ENCODE measurements at places on chromosomes 11 and 22.

- no peak for DNase-seq
These were observed 38.9 kb downstream of the NTM start for GRCh38 chr11:131409345-131409744.

GRCh38 chr11:102347462-102348370 is 702 bp downstream of the BIRC2 start:
- no peak for DNase-seq

DNA sequence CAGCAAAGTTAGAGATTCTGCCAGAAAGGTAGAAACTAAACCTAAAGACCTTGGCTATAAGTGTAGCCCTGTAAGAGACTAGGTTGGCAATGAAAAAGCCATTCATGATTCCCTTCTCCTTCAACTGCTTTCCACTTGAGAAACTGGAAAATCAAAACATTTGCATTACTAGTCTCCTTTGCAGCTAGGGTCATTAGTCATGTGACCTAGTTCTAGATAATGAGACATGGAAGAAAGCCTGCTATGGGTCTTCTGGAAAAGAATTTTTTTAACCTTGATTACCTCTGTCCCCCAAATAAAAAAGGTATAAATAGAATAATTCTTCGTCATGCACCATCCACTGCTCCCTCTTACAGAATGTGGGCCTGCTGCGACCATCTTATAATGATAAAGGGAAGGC is 80.1 kb downstream of the SOX6 start:
- DNase-seq, result no peak

DNA sequence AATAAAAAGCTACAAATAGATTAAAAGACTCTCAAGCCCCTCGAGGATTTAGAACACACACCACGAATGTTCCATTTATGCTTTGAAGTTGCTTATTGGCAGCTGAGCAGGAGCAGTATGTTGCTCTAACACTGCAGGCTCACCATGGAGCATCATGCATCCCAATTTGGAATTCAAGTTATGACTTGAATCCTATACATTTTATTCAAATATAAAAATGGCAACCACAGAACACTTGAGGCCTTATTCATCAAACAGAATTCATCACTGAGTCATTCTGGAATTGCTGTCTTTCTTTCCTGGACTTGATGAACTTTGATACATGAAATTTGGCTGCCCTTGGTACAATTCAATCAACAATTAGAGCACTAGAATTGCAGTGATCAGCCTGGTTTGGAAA is 24.5 kb upstream of the BLID start:
- no peak for DNase-seq

DNA sequence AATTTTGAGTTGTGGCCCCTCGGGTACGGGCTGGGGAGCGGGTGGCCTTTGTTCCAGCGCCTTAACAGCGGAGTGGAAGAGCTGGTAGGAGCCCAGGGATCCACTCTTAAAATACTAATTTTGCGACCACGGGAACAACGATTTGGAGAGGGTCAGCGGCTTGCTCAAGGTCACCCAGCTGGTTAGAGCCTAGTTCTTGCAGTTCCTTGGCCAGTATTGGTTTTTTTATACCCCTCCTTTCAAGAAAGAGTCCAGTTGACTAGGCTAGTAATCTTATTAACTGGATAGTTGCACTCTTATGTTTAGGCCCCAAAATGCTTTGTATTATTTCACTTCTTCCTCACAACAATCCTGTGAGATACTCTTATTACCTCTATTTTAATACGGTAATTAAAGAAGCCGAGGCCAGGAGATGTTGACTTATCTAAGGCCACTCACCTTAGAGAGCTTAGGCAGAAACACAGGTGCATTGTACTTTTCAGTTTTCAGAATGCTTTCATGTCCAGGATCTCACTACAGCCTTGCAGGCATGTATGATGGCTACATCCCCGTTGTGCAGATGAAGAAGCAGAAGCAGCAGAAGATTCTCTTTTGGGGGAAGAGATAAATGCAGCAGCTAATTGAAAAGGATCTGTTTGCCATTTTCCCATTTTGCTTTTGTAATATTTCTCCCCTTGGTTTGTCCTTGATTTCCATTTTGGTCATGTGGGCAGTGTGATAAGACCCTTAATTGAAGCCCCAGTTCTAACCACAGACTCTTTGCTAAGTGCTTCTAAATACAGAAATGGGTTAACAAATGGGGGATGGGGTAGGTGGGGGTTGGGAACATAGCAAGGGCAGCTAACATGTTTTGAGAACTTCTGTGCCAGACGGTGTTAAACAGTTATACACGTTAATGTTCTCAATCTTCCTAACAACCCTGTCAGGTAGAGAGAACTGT is 1.4 kb downstream of the SREBF2 start:
- DNase-seq, result no peak

DNA sequence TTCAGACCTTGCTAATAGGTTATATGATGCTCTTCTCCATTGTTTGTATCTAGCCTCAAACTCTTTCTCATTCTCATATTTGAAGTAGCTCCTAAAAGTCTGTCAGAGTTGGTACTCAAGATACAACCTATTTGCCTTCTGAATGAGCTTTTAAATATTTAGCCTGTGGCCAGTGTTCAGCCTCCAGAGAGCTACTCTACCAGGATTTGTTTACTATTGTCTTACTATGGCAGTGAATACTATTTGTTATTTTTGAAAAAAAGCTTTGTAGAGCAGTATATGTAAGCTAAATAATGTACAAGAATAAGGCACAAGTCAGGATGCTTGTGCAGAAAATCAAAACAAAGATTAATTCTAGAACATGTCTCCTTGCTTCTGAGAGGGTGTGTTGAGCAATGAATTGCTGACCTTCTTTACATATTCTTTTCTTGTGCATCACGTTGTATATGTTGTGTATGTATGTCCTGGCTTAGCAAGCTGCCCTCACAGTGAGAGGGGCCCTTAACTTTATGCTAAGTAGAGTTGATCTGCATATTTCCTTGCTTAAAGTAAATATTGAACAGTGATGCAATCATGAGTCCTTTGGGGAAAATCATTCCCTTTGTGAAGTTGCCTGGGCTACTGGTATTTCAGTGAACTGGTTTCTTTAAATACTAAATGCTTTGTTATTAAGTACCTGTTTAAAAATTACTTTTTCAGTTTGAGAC is 438.0 kb downstream of the LUZP2 start:
- DNase-seq, result no peak

DNA sequence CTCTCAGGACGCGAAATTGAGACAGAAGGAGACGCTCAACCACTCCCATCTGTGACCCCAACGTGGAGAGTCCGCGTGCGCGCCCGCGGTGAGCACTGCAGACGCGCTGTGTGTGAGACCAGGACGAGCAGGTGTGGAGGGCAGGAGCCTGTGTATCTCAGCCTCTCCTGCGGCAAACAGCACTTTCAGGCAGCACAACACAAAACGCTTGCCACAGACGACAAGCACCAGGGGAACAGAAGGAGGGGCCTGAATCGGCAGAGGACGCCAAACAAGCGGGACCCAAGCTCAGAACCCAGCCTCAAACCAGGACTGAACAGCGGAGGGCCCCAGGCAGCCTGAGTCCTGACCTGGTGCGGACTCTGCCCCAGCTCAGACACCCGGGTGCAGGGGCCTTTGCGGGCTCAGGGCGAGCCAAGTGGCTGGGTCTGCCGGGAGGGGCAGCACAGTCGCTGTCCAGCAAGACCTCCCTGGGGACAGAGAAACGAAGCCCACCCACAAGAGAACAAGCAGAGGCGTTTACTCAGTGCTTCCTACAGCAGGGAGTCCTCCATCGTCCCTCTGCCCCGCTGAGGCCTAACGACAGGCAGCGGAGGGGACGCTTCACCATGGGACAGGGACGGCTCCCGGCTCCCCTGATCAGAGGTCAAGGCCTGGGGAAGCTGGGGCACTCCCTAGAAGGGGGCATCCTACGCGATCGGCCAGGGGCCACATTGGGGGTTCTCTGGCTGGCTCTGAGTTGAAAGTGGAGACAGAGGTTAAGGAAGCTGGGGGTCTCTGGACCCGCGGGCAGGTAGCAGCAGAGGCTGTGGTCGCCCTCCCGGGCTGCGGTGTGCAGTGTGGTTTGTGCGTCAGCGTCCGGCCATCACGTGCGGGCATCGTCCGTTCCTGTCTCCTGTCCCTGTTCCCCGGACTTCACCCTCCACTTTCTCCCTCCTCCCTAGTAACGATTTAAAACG is 560.8 kb downstream of the BRD1 start:
- no peak for DNase-seq

- no peak for DNase-seq
These were observed 4.1 kb downstream of the CASP4 start for GRCh38 chr11:104964247-104964646.

DNA sequence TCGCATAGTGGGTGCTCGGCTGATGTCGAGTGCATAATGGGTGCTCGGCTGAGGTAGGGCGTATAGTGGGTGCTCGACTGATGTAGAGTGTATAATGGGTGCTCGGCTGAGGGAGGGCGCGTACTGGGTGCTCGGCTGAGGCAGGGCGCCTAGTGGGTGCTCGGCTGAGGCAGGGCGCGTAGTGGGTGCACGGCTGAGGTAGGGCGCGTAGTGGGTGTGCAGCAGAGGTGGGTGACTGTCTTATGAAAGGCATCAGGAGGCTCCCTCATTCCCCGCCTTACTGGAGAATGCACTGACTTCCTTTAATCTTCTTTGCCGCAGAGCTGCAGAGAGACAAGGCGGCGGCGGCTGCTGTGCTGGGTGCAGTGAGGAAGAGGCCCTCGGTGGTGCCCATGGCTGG is 33.8 kb downstream of the ARHGAP8 start:
- no peak for DNase-seq

GRCh38 chr11:70802185-70802584 is 403.9 kb downstream of the CTTN start:
- no peak for DNase-seq

GRCh38 chr22:32579529-32580220 is 105.1 kb downstream of the FBXO7 start:
- no peak for DNase-seq

- DNase-seq, result no peak
These were observed 7.1 kb upstream of the CD44 start for GRCh38 chr11:35131886-35132285.

GRCh38 chr11:41323446-41323845 is 136.0 kb downstream of the LRRC4C start:
- DNase-seq, result no peak

DNA sequence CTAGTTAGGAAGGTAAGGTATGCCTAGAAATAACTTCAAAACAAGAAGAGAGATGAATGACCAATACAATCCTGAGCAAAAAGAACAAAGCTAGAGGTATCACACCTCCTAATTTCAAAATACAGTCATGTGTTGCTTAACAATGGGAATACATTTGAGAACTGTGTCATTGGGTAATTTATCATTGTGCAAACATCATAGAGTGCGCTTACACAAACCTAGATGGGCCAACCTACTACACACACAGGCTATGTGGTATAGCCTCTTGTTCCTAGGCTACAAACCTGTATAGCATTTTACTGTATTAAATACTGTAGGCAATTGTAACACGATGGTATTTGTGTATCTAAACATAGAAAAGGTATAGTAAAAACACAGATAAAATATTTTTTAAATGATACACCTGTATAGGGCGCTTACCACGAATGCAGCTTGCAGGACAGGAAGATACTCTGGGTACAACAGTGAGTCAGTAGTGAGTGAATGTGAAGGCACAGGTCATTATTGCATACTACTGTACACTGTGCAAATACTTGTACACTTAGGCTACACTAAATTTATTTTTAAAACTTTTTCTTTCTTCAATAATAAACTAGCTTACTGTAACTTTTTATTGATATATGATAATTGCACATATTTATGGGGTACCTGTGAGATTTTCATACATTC is 48.2 kb downstream of the STK33 start:
- DNase-seq, result no peak

DNA sequence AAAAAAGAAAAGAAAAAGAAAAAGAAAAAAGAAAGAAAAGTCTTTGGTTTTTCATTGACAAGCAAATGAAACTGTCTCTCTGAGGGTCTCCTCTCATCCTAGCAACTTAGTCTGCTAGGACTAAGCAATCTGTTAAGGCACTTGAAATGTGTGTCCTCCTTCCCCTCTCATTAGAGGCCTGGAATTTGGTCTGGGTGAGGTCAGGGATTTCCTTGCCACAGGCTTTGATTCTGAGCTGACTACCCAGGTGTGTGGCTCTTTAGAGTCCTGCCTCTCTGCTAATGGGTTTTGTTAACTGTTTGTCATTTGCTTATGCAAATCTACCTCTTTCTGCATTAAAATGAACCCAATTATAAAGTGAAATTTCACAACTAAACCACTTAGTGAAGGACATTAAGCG is 18.3 kb upstream of the PKNOX2 start:
- DNase-seq, result no peak

GRCh38 chr11:13168271-13168670 is 109.3 kb upstream of the BMAL1 start:
- DNase-seq, result no peak

DNA sequence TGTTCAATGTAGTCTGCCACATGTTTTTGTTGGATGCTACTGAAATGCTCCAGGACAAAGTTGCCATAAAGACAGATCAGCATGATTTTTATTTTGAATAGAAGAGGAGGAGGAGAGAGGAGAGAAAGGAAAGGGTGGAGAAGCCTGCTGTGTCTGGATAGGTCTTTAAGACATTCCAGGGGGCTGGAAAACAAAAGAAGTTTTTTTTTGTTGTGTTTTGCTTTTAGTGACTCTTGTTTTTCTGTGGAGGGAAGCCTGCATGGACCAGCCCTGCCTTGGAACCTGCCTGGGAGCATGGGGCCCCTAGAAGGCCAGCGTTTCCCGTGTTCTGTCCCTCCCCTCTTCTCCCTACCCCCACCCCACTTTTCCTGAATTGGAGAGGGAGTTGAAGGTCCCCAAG is 2.3 kb downstream of the TSPAN18 start:
- no peak for DNase-seq

DNA sequence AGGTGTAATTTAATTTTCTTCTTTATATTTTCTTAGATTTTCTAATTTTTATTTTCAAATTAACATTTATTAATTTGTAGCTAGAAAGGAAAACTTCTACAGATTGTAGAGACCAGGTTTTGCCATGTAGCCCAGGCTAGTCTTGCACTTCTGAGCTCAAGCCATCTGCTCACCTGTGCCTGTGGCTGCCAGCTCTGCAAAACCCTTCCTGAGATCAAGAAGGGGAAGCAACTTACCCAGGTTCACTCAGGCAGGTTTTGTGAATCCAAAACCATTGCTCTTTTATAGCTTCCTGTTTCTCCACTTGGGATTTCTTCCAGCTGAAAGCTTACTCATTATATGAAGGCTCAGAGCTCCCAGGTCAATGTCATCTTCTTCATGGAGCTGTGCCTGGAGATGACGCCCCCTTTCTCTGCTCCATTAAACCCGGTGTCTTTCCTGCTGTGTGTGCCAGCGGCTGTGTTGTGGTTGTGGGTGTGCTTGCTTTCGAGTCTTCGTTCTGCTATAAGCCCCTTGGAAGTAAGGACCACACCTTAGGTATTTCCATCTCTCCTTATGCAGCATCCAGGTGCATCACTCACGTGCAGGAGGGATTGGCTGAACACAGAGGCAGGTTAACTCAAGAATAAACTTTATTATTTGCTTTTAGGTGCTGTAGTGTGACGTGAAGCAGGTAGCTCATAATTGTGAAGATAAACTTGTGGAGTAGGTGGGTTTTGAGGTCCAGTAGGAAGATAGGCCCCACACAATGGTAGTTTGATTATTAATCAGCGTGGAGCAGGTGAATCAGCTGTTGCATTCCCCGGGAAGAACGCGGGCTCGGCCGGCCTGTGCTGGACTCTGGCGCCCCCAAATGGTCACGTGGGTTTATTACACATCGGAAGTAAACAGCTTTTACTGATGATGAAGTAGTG is 42.2 kb upstream of the INCENP start:
- peak; percentile 84 for DNase-seq

GRCh38 chr11:85359859-85360258 is 267.3 kb downstream of the DLG2 start:
- no peak for DNase-seq

Data from memory B cell (primary cell).